ENCODE measurements at places on chromosomes 12 and 14.

- DNase-seq, result peak; percentile 54
Observed at GRCh38 chr12:8609061-8609570, 3.5 kb downstream of the AICDA start.

DNA sequence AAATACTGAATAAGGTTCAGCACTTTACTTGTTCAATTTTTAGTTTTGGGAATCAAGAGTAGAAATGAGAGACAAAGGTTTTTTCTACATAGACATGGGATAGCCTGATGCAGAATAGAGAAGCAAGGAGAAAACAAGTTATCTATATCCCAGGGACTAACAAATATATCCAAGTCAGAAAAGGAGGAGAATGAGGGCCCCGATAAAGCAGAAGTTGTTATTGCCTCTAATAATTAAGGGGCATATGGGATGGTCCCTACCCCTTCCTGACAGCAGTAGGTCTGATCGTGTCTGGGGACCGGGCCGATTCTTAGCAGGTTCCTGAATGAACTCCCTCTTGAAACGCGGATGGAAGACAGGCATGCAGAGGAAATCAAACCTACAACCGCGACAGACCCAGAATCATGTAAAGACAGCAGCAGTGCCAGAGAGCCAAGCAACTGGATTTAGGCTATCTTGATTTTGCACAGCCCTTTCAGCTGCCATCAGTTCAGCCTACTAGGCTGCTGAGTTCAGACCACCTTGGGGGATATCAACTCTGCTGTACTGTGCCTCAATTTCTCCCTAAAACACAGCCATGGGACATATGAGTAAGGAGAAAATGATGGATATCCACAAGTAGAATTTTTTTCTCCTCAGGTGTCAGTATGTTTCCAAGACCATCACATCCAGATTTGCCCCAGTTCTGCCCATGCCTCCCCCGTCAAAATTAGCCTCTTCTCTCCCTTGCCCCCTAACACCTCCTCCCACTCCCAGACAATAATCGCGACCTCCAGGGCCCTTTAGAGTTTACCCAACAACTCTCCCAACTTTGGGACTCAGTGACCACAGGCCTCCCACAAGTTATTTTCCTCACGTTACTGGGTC is 706 bp downstream of the PRMT5 start:
- no peak for DNase-seq

DNA sequence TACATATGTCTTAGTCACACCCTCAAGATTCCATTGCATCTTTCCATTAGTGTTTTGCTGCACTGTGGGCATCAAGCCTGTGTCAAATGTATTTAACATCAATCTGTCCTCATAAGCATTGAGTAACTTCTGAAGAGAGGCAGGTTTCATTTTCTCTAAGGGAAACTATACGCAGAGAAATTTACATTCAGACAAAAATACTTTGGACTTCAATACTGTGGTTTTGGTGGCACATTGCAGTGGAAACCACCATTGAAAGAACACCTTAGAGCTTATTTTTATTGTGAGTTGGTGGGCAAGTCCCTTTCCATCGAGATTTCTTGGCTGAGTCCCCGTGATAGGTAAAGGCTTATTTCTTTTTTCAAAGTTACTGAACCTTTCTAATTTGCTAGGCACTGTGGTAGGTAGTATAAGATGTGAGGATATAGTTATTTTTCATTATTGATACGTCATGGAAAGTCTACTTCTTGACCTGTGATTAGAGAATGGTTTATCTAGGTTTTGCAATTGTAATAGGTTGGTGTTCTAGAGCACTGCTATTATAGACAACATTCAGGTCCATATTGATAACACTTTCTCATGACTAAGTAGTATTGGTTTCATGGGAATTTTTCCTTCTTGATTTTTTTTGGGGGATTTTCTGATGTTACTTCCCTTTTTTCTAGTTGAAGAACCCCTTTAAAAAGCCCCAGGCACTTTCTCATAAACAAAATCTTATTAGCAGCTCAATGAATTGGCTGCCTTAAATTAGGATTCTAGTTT is 81.9 kb downstream of the CFAP54 start:
- peak; percentile 6 for DNase-seq

GRCh38 chr14:81727218-81727617 is 193.6 kb upstream of the SEL1L start:
- peak; percentile 5 for DNase-seq

GRCh38 chr14:64983439-64984310 is 3.0 kb upstream of the FNTB start:
- peak; percentile 67 for DNase-seq

GRCh38 chr14:64990296-64990695 is 3.6 kb downstream of the FNTB start:
- no peak for DNase-seq

DNA sequence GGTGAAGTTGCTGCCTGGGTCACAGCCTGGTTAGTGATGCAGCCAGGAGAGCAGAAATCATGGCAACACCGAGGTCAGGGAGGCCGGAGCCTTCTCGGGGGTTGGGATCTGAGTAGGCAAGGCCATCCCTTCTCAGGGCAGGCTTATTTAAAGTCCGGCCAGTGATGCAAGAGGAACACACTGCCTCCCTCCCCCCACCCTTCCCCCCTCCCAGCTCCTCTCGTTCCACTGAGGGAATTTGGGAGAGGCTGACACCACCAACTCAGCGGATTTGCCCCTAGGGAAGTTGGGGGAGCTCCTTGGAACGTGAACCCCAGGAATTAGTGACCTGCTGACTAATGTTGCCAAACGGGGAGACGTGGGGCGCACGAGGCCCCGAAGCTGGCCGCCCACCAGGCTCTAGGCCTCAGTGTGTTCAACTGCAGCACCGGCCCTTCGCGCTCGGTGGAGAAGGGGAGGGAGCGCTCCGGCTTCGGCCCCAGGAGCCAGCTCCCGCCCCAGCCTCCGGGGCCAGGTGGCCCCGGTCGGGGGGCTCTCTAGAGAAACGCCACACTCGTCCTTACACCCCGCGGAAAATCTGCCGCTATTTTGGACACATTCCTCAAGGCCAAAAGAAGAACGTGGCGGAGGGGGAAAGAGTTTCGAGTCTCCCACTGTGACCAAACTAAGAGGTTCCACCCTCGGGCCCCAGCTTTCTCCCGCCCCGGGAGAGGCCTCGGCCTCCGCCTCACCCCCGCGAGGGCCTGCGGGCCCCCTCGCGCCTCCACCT is 1.6 kb downstream of the CTDSP2 start:
- peak; percentile 94 for DNase-seq

GRCh38 chr14:95255013-95255412 is 64.7 kb downstream of the CLMN start:
- DNase-seq, result no peak

DNA sequence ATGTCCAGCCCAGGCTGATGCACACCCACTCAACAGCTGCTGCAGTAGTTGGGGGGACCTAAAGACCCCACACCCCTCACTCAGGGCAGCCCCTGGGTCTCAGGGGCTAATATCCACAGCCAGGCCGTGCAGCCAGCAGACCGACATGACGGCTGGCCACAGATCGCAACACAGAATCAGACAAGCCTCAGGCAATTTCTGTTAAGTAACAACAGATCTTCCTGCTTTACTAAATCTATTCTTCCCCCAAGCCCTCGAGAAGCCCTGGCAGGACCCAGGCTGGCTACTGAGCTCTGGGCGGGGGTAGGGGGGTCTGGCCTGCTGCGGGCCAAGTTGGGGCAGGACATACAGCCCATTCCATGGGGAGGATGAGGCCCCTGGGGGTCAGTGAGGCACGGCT is 28.0 kb upstream of the NUDT14 start:
- no peak for DNase-seq

DNA sequence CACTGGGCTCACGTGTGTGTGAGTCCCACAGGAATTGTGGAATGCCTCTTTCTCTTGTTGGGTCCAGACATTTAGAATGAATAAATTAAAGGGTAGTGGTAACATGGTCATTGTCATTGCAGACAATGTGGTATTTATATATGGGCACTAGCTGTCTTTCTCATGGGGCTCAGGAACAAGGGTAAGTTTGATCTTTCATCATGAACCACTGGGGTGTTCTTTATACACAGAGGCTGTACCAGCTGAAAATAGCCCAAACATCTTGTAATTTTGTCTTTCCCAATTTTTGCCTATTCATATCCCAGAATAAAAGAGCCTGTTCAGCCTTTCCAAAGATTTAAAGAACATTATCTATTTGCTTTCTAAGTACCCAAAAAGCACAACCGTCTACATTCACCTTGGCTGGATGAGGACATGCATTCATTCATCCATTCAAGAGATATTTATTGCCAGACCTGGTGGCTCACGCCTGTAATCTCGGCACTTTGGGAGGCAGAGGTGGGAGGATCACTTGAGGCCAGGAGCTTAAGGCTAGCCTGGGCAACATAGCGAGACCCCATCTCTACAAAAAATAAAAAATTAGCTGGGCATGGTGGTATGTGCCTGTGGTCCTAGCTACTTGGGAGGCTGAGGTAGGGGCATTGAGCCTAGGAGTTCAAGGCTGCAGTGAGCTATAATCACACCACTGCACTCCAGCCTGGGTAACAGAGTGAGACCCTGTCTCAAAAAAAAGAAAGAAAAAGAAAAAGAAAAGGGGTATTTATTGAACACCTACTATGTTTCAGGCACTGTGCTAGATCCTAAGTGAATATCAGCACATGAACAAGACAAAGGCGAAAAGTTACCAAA is 4.4 kb upstream of the FOS start:
- DNase-seq, result no peak

GRCh38 chr14:56874375-56874774 is 64.1 kb upstream of the OTX2 start:
- DNase-seq, result peak; percentile 0

Data from fibroblast of mammary gland (primary cell).